ENCODE measurements at places on chromosomes 1 and 21.
A peak's percentile ranks its signal among the peaks of the same experiment; 100 is the strongest.

- DNase-seq = no peak
These were observed 17.8 kb upstream of the LRRC47 start for GRCh38 chr1:3814065-3814464.

GRCh38 chr1:1399872-1400575 is 889 bp upstream of the CCNL2 start:
- DNase-seq = no peak

DNA sequence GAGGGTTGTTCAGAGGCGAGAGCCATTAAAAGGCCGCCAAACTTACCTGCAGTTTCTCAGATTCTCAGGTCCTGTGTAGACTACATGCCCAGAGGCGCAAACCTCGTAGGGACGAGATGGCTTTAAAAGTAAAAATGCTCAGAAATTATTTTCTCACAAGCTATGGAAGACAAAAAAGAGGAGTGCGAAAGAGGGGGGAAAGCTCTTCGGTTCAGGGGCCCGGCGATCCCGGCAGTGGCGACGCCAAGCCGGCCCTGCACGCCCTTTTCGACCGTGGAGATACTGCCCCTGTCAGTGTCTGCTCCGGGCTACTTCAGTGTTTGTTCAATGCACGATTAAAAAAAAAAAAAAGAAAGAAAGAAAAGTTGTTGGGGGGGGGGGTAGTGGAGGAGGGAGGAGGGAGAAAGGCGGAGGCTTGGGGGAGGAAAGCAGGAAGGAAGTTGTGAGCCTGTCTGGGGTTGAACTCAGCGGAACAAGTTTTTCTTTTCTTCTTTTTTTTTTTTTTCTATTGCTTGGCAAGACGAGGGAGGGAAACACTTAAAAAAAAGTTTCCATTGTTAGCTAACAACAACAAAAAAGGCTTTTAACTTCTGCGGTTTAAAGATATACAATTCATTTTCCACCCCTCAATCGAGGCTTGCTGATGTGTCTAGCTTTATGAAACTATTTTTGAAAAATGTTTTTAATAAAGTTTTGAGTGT is at the start of gene ITPKB:
ITPKB (minus strand) TSS at position 288 of the 701 bp plus-strand sequence. CDS start 1,824 bp downstream, outside the sequence.
- peak; percentile 56 for DNase-seq

GRCh38 chr1:7852804-7853683 is at the start of gene UTS2:
Gene UTS2 (minus strand): TSS chr1:7853065. CDS start chr1:7853003, 62 bp downstream.
- DNase-seq = no peak

- DNase-seq = no peak
These were observed 72.1 kb downstream of the UCK2 start for GRCh38 chr1:165899461-165899941.

GRCh38 chr1:17612831-17613230 is 73.3 kb downstream of the ARHGEF10L start:
- no peak for DNase-seq

DNA sequence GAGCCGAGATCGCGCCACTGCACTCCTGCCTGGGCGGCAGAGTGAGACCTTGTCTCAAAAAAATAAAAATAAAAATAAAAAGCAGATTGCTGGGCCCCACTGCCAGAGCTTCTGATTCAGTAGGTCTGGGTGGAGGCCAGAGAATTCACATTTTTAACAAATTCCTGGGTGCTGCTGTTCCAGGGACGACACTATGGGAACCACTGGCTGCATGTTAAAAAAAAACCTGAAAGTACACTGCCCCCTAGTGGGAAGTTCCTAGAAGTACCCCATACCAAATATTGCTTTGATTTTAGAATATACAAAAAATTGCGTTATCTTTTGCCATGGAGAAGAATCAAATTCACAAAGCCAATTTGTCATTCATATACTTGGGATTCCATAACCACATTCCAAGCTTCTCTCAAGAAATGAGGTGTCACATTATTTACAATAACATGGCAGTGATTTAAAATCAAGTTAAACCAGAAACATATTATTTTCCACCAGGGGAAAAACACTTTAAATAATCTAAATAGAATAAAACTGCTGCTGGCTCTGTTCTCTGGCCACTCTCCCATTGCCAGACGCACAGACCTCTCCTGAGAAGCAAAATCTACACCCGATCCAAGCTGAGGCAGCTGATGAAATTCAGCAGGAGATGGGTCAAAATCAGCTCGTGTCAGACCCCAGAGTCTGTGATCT is 27.4 kb downstream of the SYF2 start:
- DNase-seq = no peak

- no peak for DNase-seq
These were observed 15.4 kb downstream of the KCNJ15 start for GRCh38 chr21:38272215-38272614.

DNA sequence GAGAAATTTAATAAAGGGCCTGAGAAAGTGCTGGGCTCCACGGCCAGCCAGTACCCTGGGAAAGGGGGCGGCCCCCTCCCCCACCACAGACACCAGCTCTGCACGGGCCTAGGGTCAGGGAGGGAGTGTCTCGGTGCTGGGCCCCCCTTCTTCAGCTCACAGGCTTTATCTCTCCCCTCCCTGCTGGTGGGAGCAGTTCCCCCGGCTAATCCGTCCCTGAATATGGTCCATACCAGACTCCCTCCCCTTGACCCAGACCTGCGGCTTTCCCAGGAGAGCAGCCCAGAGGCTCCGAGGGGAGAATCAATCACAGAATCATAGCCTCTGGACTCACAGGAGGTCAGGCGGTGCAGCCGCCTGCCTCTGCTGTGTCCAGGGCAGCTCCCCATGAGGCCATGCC is 26.0 kb upstream of the RSPO1 start:
- DNase-seq = no peak

DNA sequence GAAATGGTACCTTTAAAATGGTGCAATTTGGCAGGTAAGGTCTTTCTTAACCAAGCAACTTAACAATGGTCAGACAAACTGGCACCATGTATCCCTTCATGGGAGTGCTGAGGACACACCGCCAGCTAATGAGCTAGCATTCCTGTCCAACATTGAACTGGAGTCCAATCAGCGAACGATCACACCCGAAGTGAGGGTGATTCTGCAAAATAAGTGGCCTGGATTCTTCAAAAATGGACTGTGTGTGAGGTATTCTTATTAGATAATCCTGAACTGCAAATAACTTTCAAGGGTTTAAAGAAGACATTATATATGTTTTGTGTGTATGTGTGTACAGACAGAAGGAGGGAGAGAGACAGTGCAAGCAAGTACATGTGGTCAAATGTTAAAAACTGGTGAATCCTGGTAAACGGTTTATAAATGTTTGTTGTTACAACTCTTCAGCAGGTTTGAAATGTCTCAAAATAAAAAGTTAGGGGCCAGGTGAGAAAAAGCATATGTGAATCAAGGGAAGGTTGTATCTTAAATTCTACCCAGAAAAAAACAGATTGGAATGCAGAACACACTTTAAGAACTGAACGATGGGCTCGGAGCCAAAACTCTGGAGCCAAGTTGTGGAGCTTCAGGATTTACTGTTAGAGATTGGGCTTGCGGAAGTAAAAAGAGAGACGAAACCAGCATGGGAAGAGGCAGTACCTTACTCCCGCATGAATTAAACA is 20.9 kb downstream of the GADD45A start:
- no peak for DNase-seq

GRCh38 chr21:35491114-35491513 is 442.0 kb upstream of the RUNX1 start:
- no peak for DNase-seq

DNA sequence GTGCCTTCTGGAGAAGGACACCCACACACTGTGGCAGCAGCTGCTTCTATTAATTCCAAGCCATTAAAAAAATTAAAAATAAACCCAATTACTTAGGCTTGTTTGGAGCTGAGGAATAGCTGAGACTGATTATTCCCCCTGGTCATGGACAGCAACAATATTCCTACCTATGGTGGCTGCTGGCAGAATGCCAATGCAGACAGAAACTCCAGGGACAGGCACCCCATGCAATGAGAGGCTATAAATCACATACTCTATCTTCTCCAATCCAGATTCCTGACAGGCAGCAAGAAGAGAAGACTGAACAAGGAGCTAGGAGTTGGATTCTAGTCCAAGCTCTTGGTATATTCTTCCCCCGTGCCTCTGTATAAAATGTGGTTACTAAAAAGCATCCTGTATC is 275.4 kb upstream of the BEND5 start:
- no peak for DNase-seq

GRCh38 chr21:44837537-44837936 is 19.7 kb upstream of the SUMO3 start:
- no peak for DNase-seq

GRCh38 chr1:9129266-9130041 is 552 bp upstream of the GPR157 start:
- DNase-seq = peak; percentile 85

DNA sequence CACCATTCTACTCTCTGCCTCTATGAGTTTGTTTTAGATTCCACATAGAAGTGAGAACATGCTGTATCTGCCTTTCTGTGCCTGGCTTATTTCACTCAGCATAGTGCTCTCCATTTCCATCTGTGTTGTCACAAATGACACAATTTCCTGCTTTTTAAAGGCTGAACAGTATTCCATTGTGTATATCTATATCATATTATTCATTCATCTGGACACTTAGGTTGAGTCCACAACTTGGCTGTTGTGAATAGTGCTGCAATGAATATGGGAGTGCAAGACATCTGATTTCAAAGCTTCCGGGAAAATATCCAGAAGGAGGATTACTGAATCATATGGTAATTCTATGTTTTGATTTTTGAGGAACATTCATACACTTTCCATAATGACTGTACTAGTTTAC is 20.1 kb upstream of the DONSON start:
- DNase-seq = no peak

DNA sequence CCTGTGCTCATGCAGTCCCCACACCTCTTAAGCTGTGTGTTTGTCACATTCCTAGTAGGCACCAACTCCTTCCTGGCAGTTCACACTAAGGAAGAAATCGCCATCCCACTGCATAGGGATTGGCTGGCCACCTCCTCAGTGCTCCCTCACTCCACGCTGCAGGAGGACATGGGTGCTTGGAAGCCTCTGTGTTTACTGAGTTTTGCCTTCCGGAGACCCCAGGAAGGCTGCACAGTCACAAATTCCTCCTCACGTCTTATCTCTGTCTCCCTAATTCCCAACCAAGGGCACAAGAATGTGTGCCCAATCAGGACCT is 93.8 kb upstream of the GALNT2 start:
- DNase-seq = no peak

DNA sequence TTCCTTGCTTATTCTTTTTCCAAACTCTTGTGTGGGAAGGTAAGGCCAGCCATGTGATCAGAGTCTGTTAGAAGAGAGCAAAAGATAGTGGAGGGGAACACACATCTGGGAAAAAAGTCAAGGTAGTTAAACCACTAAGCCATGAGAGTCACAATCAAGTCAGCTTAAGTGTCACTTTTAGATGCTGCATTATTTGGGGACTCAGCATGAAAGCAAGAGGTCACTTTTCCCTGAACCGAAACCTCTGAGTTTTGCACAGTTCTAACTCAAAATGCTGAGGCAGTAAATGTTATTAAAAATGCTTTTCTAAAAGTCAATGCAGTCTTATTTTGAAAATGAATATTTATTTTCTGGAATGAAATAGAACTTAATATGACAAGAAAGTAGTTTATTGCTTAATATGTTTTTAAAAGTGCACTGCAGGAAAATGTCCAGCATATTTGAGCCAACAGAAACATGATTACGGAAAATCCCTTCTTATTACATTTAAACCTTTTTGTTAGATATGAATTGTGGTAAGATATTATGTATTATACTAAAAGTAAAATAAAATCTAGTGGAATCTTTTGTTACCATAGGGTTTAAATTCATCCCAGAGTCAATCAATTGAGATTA is 69.3 kb downstream of the RBM11 start:
- no peak for DNase-seq

DNA sequence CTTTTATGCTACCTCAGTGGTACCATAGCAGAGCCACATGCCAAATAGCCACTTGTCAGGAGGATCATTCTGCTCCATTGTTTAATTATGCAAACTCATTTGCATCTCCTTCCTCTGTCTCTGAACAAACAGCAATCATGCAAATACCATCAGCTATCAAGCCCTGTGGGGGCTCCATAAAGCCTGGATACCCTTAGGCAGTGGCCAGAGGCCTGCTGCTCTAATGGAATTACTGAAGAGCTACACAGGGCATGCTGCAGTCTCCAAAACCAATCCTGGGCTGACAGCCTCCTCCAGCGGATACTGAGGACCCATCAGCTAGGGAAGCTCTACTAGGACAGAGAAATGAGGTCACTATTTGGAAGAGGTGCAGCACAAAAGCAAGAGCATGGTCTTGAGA is 376.3 kb downstream of the KCNH1 start:
- DNase-seq = no peak

GRCh38 chr1:160709715-160710114 is 1.9 kb downstream of the CD48 start:
- DNase-seq = no peak

GRCh38 chr1:153794624-153795329 is 19.6 kb downstream of the SLC27A3 start:
- no peak for DNase-seq

DNA sequence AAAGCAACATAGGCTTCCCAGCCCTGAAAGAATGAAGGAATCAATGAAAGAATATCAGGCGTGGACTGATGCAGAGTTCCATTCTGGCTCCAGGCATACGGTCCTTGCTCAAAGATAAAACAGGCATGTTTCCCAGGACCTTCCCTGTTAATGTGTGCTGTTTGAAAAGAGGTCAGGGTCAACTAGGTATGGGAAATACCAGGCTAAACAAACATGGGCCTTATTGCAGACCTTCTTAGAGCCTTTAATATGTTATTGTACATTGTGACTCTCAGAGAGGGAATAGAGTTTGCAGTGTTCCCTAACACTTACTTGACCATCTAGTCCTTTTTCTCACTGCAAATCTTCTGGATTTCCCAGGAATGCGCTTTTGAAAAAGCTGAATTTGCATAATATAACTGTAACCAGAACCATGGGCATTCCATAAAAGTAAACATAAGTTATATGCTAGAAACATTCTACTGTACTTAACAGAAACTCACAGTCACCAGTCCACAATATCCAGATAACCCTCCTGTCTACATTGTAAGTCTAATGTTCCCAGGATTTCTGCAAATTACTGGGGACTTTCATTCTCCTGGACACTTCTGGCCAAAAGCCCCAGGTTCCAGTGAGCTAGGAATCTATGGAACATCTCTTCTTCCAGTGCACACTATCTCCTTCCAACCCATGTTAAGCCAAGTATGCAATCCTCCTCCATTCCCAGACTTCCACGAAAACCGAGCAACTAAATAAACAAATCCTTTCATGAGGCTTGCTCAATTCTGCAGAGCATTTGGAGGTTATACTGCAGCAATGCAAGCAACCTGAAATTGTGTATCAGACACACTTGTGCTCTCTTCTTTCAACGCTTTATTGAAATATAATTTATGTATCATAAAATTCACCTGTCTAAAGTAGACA is 486.6 kb downstream of the SETD4 start:
- no peak for DNase-seq

DNA sequence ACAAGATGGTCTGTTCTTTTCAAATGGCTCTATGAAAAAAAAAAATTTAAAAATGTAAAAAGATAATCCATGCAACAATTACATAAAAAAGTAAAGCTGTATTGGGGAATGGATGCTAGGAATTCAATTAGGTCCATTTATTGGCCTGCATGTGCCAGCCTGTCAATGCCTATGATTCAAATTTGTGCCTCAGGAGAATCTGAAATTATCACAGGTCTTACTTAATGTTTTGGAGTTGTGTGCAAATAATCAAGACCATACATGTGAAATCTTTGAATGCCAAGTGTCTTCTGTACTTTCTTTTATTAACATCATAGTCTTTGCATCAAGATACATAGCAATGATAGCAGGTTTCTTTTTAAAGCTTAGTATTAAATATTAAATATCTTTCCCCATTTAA is 13.5 kb upstream of the KLHL12 start:
- no peak for DNase-seq

GRCh38 chr1:232551386-232551785 is 78.5 kb downstream of the SIPA1L2 start:
- DNase-seq = no peak

Measured in stimulated activated CD4-positive, alpha-beta T cell treated with anti-CD3 and anti-CD28 coated beads, Interleukin-1b, Interleukin-23, amount 100 ng/mL, for 4 hours (primary cell).